Stimulated activated CD8-positive, alpha-beta memory T cell treated with anti-CD3 and anti-CD28 coated beads, Interleukin-2, amount 100 ng/mL, for 1 hour (primary cell): ENCODE measurements at places on chromosomes 16 and 17.

- no peak for DNase-seq
Observed at GRCh38 chr16:81143921-81144471, 47.8 kb upstream of the GCSH start.

GRCh38 chr16:10205688-10206087, 23.5 kb upstream of the GRIN2A start:
- no peak for DNase-seq

- DNase-seq = no peak
Observed at GRCh38 chr16:72282362-72282761, 110.4 kb upstream of the PMFBP1 start.

DNA sequence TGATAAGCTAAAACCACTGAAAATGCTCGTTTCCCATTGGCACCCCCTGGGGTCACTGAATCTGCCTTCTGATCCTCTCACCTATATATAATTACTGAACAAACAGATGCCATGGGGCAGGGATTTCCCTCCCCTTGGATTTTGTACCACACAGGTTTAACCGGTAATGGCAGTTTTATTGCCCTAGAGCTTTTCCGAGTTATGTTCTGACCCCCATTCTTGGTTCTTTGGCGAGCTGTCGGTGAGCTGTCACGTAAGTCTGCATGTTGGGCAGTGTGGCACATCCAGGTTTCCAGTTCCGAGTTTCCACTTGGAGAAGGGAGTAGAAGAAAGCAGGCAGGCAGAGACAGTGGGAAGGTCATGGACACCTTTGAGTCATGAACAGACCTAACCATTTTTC, 7.1 kb downstream of the TMEM97 start:
- DNase-seq = no peak

GRCh38 chr16:25045696-25046381, 30.7 kb upstream of the ARHGAP17 start:
- no peak for DNase-seq

GRCh38 chr17:13953841-13954240, 115.5 kb upstream of the COX10 start:
- no peak for DNase-seq

DNA sequence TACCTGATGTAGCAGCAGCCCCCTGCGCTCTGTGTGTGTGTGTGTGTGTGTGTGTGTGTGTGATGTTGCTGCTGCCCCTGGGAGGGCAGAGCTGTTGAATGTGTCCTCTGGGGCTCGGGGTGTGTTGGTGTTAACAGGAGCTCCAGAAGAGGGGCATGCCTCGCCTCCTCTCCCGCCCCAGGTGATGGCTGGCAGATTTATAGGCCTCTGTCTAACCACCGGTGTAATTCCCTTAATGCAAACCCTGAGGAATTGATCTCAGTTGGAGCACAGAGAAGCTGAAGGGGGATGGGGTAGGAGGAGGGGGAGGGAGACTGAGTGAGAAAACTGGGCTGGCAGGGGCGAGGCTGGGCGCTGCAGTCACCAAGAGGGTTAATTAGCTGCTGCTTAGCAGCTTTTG, 10.0 kb downstream of the CACNA1G start:
- no peak for DNase-seq

DNA sequence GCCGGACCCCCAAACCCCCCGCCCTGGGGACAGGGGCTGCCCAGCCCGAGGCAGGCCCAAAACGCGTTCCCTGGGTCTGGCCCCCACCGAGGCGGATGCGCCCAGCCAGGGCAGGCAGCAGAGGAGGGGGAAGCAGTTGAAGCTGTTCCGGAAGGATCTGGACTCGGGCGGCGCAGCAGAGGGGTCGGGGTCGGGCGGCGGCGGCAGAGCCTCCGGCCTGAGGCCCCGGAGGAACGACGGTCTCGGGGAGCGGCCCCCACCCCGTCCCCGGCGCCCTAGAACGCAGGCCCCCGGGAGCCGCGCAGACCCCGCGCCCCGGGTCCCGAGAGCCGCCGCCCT, 22.9 kb upstream of the ZFPM1 start:
- DNase-seq = no peak

- DNase-seq = no peak
Observed at GRCh38 chr17:58060596-58061191, 22.5 kb upstream of the DYNLL2 start.

DNA sequence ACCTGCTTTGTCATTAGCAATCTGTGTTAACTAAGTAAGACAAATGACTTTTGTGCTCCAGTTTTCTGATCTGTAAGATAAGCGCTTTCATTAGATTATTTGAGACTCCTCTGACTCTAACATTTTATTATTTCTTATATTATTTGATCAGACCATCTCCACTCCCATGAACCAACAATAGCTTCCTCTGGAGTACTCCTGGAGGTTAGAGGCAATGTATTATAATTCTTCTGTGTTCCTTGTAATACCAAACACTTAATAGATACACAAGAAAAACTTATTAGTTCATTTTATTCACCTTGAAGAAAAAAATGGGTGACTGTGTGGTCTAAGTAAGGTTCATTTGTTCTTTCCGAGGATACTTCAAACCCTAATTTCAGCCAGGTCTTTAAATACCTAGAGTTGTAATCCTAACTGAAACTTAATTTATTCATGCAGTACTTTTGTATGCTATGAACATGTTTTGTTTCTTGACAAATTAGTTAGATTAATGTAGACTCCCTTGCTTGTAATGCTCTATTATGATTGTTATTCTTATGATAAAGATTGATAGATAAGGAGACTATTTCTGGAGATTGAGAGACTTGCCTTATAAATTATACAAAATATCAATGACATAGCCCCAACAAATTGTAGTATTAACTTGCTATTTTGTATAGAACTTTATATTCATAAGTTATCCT, 53.9 kb downstream of the NQO1 start:
- no peak for DNase-seq

GRCh38 chr16:75188832-75189477, 18.0 kb downstream of the CTRB2 start:
- DNase-seq = no peak

DNA sequence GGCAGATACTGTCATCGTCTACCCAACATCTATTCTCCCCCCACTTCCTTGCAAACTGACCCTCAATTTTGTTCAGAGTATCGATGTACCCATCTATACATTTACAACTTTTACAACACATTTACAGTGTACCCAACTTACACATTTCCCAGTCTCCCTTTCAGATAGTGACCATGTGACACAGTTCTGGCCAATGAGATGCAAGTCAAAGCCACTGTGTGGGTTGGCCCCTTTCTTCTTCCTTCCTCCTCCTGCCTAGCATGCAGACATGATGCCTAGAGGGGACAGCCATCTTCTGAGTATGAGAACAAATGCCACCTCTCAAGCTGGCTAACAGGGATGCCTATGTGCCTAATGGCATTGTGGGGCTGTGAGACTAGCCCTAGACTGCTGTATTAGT, 11.3 kb upstream of the NFAT5 start:
- DNase-seq = no peak

DNA sequence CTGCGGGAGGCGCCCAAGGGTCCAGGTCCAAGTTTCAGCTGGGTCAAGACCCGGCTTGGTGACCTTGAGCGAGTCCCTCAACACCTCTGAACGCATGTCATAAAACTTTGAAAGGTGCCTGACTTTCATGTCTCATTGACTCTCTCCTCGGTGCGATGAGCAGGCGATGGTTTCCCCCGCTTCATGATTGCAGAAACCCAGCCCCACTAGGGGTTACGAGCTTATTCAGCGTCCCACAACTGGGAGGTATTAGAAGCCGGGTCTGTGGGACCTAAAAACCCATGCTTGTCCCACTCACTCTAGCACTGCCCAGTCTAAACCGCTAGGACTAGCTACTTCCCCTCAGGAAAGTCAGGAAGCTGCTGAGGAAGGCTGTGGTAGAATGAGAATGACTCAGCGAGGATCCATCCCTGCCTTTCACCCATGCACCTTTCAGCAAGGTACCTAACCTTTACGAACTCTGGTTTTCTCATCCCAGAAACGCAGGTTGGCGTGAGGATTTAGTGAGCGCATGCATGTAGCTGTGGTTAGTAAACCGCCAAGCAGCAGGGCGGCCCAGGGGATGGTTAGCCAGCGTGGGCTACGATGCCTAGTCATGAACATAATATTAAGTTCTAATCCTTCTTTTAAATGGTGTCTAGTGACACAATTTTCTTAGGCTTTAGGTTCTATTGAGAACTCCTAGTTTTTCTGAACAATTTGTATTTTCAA, 26.2 kb upstream of the RFFL start:
- DNase-seq = no peak

- no peak for DNase-seq
Observed at GRCh38 chr16:4915226-4915761, 21.7 kb downstream of the PPL start.

GRCh38 chr16:51523400-51523799, 372.3 kb upstream of the SALL1 start:
- DNase-seq = no peak

GRCh38 chr17:6475411-6475810, 31.2 kb downstream of the PIMREG start:
- no peak for DNase-seq

- no peak for DNase-seq
Observed at GRCh38 chr16:14955546-14956231, 18.4 kb downstream of the NPIPA1 start.

GRCh38 chr17:50209472-50210239, 8.2 kb upstream of the COL1A1 start:
- no peak for DNase-seq

DNA sequence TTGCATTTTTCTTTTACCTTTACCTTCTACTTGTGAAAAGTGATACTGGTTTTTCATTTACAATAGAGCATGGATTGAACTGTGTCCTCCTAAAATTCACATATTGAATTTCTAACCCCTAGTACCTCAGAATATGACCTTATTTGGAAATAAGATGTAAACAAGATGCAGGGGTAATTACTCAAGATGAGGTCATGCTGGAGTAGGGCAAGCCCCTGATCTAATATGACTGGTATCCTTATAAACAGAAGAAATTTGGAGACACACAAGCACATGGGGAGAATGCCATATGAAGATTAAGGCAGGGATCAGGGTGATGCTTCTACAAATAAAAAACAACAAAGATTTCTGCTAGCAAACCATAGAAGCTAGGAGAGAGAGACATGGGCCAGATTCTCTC, 12.2 kb downstream of the MYH13 start:
- no peak for DNase-seq
